Fibroblast of the aortic adventitia (primary cell): ENCODE measurements at places on chromosomes 12 and 14. TPM values are rescaled to one million over a fixed set of nuclear protein-coding genes. Genes with fewer than 3 reads are reported as not detected.

DNA sequence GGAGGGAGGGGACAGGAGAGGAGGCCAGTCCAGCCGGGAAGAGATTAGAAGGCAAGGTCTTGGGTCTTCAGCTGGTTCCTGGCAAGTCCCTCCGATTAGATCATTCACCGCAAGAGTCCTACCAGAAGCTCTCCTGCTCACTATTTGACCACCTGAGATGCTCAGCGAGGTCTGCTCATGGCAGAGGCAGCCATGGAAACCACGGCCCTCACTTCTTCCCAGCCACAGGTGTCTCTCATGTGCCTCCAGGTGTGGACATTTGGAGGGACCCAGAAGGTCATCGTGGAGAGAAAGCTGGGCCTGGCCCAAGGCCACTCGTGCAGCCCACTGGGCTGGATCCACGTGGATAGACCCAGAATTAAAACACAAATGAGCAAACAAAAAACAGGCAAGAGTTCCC lies 99.5 kb downstream of the DICER1 start:
- DNase-seq, result no peak

GRCh38 chr12:124453419-124454351 lies 113.7 kb downstream of the NCOR2 start:
- peak; percentile 51 for DNase-seq

GRCh38 chr12:96980991-96981414 lies 73.9 kb downstream of the NEDD1 start:
- DNase-seq, result peak; percentile 84

Gene ASPG
- not detected in 2 replicates for total RNA-seq

Gene PCED1B
- total RNA-seq, result 0.27 TPM in 1 of 2 replicates, not detected in the other
